ENCODE measurements at places on chromosomes 7 and 10.
A peak's percentile ranks its signal among the peaks of the same experiment; 100 is the strongest.

- DNase-seq = no peak
Measured at GRCh38 chr7:47371317-47371716, 210.6 kb downstream of the TNS3 start.

GRCh38 chr7:150332852-150333635 lies 8.4 kb downstream of the RARRES2 start:
- DNase-seq = no peak

DNA sequence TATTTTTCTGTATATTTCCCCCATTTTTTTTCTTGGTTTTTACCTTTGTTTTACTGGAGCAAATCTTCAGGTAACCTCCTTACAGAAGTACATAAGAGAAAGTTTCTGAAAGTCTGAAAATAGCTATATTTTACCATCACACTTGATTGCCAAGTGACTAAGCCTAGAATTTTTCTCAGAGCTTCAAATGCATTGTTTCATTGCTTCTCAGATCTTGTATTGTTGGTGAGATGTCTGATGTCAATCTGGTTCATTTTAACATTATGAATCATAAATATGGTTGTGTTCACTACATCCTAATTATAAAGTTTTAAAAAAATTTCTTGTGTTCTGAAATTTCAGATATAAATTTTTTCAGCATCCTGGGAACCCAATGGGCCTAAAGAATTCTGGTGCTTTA lies 228.2 kb downstream of the AHR start:
- DNase-seq = no peak

DNA sequence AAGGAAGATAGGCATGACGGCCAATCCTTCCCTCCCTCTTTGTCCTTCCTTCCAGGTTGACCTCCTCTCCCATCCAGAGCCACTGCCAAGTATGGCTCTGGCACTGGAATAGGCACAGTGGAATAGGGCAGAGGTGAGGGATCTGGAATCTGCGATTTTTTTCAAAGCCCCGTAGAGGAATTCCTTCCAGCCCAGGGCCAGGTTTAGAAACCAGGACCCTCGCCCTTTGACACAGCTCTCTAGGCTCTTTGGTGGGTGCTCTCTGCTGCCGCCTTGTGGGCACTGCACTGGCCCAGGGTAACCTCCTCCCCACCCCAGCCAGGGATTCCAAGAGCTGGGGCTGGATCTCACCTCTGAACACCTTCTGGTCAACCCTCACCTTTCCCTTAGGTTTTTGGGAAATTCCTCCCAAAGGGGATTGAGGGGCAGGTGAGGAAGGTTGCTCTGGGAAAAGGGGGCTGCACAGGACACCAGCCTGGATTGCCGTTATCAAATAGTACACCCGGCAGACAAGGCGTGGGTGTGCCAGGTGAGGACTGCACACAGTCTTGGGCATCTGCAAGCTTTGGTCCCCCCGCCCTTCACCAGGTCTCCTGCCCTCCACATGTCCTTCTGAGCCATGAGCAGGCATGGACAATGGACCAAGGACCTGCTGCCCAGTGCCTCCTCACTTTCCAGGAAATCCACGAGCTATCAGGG lies 22.8 kb downstream of the C10orf105 start:
- peak; percentile 15 for DNase-seq

GRCh38 chr7:15816835-15817426 lies 130.4 kb upstream of the MEOX2 start:
- no peak for DNase-seq
